ENCODE measurements at places on chromosomes 7 and 10. TPM values are rescaled to one million over a fixed set of nuclear protein-coding genes. Genes with fewer than 3 reads are reported as not detected.
A peak's percentile ranks its signal among the peaks of the same experiment; 100 is the strongest.

The FKBP9 gene
- total RNA-seq = 50.3 TPM

The NPTX2 gene
- 1.3 TPM for total RNA-seq

- no peaks in the 10 kb centered on the region for H3K4me1 ChIP-seq
- DNase-seq = no peak
- peak overlapping the region; percentile 1 for H3K4me3 ChIP-seq
Measured at GRCh38 chr7:48141521-48141920, 29.7 kb upstream of the ABCA13 start.

DNA sequence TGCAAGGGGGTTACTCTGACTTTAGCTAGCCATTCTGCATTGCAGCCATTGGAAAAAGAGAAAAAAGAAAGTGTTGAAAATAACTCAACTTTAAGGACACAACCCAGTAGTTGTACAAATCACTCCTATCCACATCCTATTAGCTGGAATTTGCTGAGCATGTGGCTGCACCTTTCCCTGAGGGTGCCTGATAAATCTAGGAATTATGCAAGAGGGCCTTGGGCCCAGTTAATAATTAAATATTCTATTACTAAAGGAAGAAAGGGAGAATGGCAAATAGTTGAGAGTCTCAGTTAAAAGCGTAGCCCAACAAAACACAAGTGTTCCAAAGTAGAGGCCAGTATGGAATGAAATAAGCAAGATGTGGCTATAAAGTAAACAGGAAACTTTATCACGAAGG is 200.9 kb upstream of the CNTNAP2 start:
- no peaks in the 10 kb centered on the region for H3K27me3 ChIP-seq
- H3K4me1 ChIP-seq = no peaks in the 10 kb centered on the region
- H3K4me3 ChIP-seq = no peak overlapping the region
- no peak for DNase-seq
- no peak overlapping the region for H3K27ac ChIP-seq
- H3K36me3 ChIP-seq = no peaks in the 10 kb centered on the region

DNA sequence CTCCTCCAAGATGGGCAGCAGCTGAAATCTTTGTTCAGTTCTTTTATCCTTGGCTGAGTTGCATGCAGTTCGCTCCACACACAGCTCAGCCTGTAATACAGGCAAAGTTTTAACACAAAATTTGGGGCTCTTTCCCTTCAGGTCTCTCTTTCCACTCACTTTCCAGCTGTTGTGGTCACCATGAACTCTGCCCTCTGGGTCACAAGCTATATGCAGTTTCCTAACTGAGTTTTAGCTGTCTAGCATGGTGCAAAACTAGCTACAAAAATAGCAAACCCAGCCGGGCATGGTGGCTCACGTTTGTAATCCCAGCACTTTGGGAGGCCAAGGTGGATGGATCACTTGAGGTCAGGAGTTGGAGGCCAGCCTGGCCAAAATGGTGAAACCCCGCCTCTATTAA is 53.2 kb downstream of the ABI1 start:
- no peak for DNase-seq
- H3K4me3 ChIP-seq = no peak overlapping the region
- no peaks in the 10 kb centered on the region for H3K36me3 ChIP-seq
- no peak overlapping the region for H3K27ac ChIP-seq
- no peaks in the 10 kb centered on the region for H3K27me3 ChIP-seq
- H3K4me1 ChIP-seq = peaks cover 7% of the 10 kb centered on the region

DNA sequence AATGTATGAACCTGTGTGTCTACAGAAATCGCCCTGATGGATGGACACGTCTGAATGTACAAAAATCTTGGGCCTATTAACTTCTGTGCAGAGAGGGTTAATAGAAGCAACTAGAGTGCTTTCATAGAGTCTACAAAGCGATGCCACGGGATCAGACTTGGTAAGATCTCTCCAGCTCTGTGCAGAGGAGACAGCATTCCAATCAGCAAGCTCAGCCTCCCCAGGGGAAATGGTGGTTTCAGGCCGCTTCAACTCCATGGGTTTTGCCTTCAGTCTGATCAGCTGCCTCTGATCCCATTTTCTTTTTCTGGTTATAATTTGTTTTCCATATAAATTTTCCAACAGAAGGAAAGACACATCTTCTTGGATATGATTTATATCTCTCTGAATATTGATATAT is 35.1 kb upstream of the COBL start:
- no peaks in the 10 kb centered on the region for H3K36me3 ChIP-seq
- no peak overlapping the region for H3K4me3 ChIP-seq
- H3K27ac ChIP-seq = no peak overlapping the region

DNA sequence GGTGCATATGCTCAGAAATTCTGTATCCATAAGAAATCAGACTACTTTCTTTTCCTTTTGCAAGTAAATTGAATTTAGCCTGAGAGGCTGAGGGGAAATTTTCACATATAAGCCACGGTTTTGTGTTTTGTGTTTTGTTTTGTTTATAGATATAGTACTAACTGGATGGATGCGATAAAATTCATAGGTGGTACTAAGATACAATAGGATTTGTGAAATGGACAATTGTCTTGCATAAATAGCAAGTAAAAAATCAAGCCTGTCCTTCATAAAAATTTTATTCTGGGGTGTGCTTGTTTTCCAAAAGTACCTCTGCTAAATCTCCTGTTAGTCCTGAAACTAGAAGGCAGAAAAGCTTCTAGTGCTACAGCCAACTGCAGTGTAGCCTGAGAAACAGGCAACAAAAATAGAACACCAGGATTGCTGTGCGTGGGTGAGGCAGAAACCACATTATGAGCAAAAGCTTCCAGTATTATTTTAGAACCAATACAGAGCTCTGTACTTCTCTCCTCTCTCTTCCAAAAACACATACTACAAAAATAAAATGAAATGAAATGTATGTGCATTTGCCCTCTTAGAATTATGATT is 634 bp upstream of the HDAC9 start:
- peak overlapping the region; percentile 50 for H3K4me3 ChIP-seq
- H3K36me3 ChIP-seq = no peaks in the 10 kb centered on the region
- DNase-seq = no peak
- no peaks in the 10 kb centered on the region for H3K4me1 ChIP-seq
- peak overlapping the region; percentile 93 for H3K27ac ChIP-seq
- no peaks in the 10 kb centered on the region for H3K27me3 ChIP-seq

- H3K27ac ChIP-seq = no peak overlapping the region
- H3K4me3 ChIP-seq = no peak overlapping the region
- H3K4me1 ChIP-seq = no peaks in the 10 kb centered on the region
- no peaks in the 10 kb centered on the region for H3K27me3 ChIP-seq
- no peak for DNase-seq
- no peaks in the 10 kb centered on the region for H3K36me3 ChIP-seq
Measured at GRCh38 chr10:31341552-31341951, 22.5 kb downstream of the ZEB1 start.

DNA sequence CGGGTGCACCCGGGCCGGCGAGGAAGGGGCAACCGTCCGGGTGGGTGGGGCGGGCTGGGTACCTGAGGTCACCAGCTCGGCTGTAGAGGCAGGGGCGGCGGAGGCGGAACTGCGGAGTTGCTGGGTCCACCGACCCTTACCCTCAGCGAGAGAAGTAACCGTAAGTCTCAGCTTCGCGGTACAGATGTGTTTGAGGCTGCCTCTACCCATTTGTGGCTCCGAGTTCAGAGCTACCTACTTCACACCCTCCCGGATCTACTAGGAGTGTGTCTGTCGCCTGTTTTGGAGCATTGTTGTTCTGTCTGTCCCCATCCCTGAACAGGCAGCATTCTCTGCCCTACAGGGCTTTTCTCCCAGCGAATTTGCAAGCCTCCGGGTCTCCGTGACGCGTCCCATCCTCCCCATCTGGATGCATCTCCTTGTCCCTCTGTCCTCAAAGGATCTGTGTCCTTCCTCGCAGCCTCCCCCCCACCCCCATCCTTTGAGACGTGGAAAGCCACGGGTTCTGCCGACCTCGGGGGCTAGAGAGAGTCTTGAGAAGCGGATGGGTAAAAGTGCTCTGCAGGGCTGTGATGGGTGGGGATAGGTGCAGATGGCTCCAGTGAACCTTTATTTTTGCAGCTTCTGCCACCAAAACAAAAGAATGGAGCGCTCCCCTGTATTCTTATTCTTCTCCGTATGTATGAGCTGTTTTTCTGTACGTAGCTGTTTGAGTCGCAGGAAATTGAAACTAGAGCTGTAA is 757 bp downstream of the ANKIB1 start:
- H3K4me1 ChIP-seq = peaks cover 2% of the 10 kb centered on the region
- DNase-seq = peak; percentile 88
- H3K36me3 ChIP-seq = peaks cover 10% of the 10 kb centered on the region
- peak overlapping the region; percentile 87 for H3K4me3 ChIP-seq

DNA sequence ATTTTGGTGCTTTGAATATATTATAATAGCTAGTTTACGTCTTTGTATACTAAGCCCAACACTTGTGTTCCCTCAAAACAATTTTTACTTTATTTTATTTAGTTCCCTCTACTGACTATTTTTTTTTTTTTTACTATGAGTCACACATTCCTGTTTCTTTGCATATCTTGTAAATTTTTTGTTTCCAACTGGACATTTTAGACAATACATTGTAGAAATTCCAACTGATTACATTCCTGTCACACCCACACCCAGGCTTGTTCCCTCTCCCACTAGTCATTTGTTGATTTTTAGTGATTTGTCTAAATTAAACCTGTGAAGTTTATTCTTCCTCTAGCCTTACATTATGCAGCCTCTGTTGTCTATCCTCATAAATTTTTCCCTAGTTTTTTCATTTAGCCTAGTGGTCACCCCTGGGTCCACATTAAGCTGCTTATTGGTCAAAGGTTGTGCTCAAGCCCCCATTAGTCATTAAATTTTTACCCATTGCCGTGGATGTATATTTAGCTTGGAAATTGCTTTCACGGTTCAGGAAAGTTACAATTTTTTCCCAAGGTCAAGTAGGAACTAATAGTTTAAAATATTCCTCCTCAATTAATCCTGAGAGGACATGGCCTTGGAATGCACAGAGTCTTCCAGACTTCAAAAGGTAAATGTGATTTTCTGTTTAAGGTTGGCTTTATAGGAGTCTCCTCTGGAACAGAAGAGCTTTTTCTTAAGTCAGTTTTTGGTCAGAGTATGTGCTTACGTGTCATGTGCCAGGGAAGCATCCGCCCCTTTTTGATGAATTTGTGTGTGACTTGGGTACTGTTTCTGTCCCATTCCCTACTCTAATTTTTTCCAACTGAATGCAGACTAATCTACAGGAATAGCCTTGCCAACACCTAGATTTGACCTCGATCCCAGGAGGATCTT is 207.6 kb upstream of the TMEM72 start:
- no peak overlapping the region for H3K4me3 ChIP-seq
- no peaks in the 10 kb centered on the region for H3K4me1 ChIP-seq
- DNase-seq = no peak

GRCh38 chr10:130809761-130810515 is 501.6 kb downstream of the TCERG1L start:
- peak; percentile 70 for DNase-seq
- H3K36me3 ChIP-seq = no peaks in the 10 kb centered on the region
- no peak overlapping the region for H3K27ac ChIP-seq

DNA sequence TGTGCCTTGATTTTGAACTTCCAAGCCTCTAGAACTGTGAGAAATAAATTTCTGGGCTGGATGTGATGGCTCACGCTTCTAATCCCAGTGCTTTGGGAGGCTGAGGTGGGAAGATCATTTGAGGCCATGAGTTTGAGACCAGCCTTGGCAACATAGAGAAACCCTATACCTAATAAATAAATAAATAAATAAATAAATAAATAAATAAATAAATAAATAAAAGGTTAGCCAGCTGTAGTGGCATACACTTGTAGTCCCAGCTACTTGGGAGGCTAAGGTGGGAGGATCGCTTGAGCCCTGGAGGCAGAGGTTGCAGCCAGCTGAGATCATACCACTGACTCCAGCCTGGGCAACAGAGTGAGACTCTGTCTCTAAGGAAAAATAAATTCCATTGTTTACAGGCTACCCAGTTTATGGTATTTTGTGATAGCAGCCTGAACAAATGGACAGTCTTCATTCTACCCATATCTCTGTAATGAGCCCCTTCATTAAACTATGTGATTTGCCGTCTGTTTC is 67.7 kb downstream of the STEAP1B start:
- H3K4me1 ChIP-seq = peaks cover 6% of the 10 kb centered on the region
- no peaks in the 10 kb centered on the region for H3K36me3 ChIP-seq
- H3K4me3 ChIP-seq = no peak overlapping the region
- DNase-seq = no peak
- H3K27me3 ChIP-seq = no peaks in the 10 kb centered on the region

- no peaks in the 10 kb centered on the region for H3K27me3 ChIP-seq
- H3K27ac ChIP-seq = no peak overlapping the region
- DNase-seq = peak; percentile 14
- H3K4me1 ChIP-seq = no peaks in the 10 kb centered on the region
- no peak overlapping the region for H3K4me3 ChIP-seq
- H3K36me3 ChIP-seq = no peaks in the 10 kb centered on the region
Measured at GRCh38 chr10:123561141-123561440, 105.1 kb upstream of the GPR26 start.

- H3K4me1 ChIP-seq = peaks cover 2% of the 10 kb centered on the region
- no peak overlapping the region for H3K4me3 ChIP-seq
- DNase-seq = no peak
- H3K27me3 ChIP-seq = no peaks in the 10 kb centered on the region
- H3K27ac ChIP-seq = no peak overlapping the region
Measured at GRCh38 chr10:96400465-96400864, 41.7 kb upstream of the OPALIN start.

DNA sequence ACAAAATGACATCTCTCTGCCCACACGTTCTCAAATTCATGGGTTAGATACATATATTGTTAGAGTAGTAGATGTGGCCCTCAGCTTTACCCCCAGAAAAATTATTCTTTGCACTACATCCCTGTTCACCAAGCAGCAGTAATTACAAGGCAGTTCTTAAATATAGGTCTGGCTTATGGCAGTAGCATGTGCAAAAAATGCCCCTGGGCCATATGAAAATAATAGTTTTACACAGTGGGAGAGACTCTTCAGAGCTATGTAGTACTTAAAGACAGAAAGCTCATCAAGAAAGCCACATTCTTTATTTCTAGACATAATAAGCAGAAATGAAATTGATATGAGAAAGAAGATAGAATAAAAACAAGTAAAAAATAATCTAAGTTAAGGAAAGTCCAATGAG is 196.3 kb upstream of the FOXP2 start:
- H3K27me3 ChIP-seq = no peaks in the 10 kb centered on the region
- DNase-seq = no peak
- no peak overlapping the region for H3K27ac ChIP-seq
- H3K36me3 ChIP-seq = no peaks in the 10 kb centered on the region

DNA sequence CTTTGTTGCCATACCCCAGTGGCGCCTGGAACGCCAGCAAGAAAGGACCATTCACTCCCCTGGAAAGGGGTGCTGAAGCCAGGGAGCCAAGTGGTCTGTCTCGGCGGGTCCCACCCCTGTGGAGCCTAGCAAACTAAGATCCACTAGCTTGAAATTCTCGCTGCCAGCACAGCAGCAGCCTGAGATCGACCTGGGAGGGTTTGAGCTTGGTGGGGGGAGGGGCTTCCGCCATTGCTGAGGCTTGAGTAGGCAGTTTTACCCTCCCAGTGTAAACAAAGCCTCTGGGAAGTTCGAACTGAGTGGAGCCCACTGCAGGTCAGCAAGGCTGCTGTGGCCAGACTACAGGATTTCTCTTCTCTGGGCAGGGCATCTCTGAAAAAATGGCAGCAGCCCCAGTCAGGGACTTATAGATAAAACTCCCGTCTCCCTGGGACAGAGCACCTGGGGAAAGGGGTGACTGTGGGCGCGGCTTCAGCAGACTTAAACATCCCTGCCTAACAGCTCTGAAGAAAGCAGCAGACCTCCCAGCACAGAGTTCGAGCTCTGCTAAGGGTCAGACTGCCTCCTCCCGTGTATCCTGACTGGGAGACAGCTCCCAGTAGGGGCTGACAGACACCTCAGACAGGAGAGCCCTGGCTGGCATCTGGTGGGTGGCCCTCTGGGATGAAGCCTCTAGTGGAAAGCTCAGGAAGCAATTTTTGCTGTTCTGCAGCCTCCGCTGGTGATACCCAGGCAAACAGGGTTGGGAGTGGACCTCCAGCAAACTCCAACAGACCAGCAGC is 281.1 kb upstream of the SP4 start:
- no peaks in the 10 kb centered on the region for H3K36me3 ChIP-seq
- no peaks in the 10 kb centered on the region for H3K4me1 ChIP-seq
- peaks cover 42% of the 10 kb centered on the region for H3K27me3 ChIP-seq
- H3K27ac ChIP-seq = no peak overlapping the region
- DNase-seq = peak; percentile 72

Data from endodermal cell (in vitro differentiated cells).